Osteoblast (primary cell): ENCODE measurements at places on chromosomes 11 and 22. TPM values are rescaled to one million over a fixed set of nuclear protein-coding genes. Genes with fewer than 3 reads are reported as not detected.

The OR52H1 gene
- total RNA-seq: 0.29 and 0.36 TPM in 2 replicates

GRCh38 chr11:116202922-116203321 is 569.9 kb downstream of the BUD13 start:
- H3K4me1 ChIP-seq: no peaks in the 10 kb centered on the region
- no peak for DNase-seq
- no peaks in the 10 kb centered on the region for H3K36me3 ChIP-seq
- no peaks in the 10 kb centered on the region for H3K27me3 ChIP-seq
- no peak overlapping the region for H3K27ac ChIP-seq
- H3K4me3 ChIP-seq: no peak overlapping the region

DNA sequence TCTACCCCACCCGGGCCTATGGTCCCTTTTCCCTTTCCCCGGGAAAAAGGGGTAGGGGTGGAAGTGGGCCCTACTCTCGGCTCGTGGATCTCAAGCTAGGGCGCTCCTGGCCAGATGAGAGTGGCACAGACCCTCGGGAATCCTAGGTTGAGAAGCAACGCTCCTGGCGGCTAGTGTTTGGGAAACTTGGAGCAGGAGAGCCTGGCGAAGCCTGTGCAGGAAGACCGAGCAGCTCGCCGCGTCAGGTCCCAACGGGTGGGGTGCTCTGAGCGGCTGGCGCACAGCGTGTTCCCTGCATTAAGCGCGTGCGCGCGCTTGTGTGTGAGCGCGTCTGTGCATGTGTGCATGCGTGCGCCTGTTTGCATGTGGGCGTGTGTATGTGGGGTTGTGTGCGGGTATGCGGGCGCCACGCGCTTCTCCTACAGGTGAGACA is 7.1 kb upstream of the FLI1 start:
- no peak overlapping the region for H3K27ac ChIP-seq
- peaks cover 52% of the 10 kb centered on the region for H3K27me3 ChIP-seq
- no peaks in the 10 kb centered on the region for H3K36me3 ChIP-seq

GRCh38 chr11:20599221-20600019 is at the start of gene SLC6A5:
Gene SLC6A5, plus strand, starts transcription at chr11:20599608. Its CDS starts 65 bp downstream, at chr11:20599673.
- peaks cover 95% of the 10 kb centered on the region for H3K27me3 ChIP-seq
- DNase-seq: peak; percentile 90
- no peak within 1 kb of the TSS for H3K4me3 ChIP-seq
- H3K4me1 ChIP-seq: no peaks in the 10 kb centered on the region
- H3K36me3 ChIP-seq: no peaks in the 10 kb centered on the region

DNA sequence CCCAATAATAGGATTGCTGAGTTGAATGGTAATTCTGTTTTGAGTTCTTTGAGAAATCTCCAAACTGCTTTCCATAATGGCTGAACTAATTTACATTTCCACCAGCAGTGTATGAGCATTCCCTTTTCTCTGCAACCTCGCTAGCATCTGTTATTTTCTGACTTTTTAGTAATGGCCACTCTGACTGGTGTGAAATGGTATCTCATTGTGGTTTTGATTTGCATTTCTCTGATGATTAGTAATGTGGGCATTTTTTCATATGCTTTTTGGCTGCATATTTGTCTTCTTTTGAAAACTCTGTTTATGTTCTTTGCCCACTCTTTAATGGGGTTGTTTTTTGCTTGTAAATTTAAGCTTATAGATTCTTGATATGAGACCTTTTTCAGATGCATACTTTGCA is 97.4 kb downstream of the FDX1 start:
- no peak overlapping the region for H3K27ac ChIP-seq
- H3K27me3 ChIP-seq: no peaks in the 10 kb centered on the region
- no peaks in the 10 kb centered on the region for H3K36me3 ChIP-seq

The KDM4D gene
- 0.72 and 0.88 TPM in 2 replicates for total RNA-seq

DNA sequence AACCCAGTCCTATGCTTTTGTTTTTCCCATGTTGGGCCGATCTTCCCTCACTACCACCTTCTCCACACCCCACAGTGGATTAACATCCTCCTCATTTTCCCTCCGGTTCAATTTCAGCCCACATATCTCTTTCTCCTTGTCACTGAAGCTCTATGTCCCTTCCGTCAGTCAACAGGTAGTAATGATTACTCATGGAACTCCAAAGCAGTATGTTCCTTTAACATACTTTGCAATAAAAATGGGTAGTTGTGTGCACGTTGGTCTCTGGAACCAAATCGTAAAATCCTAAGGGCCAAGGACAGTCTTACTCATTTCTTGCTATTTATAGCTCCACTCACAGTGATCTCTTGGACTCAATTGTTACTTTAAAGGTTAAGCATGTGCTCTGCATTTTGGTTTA is 20.2 kb downstream of the AMOTL1 start:
- no peak overlapping the region for H3K4me3 ChIP-seq
- H3K27me3 ChIP-seq: no peaks in the 10 kb centered on the region
- H3K36me3 ChIP-seq: no peaks in the 10 kb centered on the region
- DNase-seq: no peak

DNA sequence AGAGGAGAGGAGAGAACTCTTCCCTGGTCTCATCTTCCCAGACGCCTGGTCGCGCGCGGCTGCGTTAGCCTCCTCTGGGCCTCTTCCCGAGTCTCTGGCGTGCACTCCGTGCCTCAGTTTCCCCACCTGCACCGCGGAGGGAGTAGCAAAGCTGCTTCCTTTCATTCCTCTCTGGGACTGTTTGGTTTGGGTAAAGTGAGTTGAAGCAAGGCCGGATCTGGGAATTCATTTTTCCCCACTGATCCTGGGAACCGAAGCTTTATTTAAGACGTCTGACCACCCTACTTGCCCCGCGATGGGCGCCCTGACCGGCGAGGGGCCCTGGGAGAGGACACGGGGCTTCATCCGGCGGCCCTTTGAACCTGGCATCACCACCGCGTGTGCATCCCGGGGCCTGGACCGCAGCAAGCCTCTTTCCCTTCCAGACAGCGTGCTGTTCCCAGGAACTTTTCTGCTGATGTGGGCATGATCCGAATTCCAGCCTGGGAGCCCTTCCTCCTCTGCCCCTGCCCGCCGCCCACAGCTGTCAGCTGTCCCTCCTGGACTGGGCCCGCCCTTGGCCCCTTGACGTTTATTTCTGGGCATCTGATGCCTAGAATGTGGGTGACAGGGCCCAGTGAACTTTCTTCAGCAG is 758 bp downstream of the LDLRAD3 start:
- H3K4me3 ChIP-seq: peak overlapping the region; percentile 77
- peak overlapping the region; percentile 60 for H3K27ac ChIP-seq
- peaks cover 12% of the 10 kb centered on the region for H3K4me1 ChIP-seq
- H3K27me3 ChIP-seq: no peaks in the 10 kb centered on the region
- no peaks in the 10 kb centered on the region for H3K36me3 ChIP-seq
- DNase-seq: peak; percentile 78

- no peaks in the 10 kb centered on the region for H3K36me3 ChIP-seq
- peaks cover 16% of the 10 kb centered on the region for H3K4me1 ChIP-seq
- H3K27me3 ChIP-seq: no peaks in the 10 kb centered on the region
- H3K27ac ChIP-seq: no peak overlapping the region
- DNase-seq: no peak
Measured at GRCh38 chr11:75823946-75824345, 8.9 kb downstream of the UVRAG start.

DNA sequence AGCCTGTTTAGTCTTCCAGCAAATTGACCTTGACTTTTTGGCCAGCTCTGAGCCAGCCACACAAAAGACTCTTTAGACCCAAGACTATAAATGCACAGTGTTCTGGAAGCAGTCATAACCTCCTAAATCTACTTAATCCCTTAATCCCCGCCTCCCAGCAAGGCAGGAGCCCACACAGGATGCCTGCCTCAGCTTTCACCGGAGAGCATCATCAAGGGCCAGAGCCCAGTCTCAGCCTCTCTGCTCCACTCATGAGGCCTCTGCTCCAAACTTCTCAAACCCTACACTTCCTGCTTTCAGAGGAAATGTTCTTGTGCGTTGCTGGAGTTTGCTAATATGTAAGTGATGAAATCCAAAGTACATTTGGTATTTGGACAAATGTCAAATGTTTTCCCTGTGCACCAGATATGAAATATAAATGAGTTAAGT is 57.9 kb upstream of the FSHB start:
- no peaks in the 10 kb centered on the region for H3K36me3 ChIP-seq
- H3K4me1 ChIP-seq: no peaks in the 10 kb centered on the region
- no peak for DNase-seq
- H3K27ac ChIP-seq: no peak overlapping the region
- no peaks in the 10 kb centered on the region for H3K27me3 ChIP-seq

The MYOD1 gene
- total RNA-seq: not detected in 2 replicates

- no peak overlapping the region for H3K4me3 ChIP-seq
- H3K27me3 ChIP-seq: no peaks in the 10 kb centered on the region
- H3K27ac ChIP-seq: no peak overlapping the region
- H3K4me1 ChIP-seq: no peaks in the 10 kb centered on the region
- H3K36me3 ChIP-seq: no peaks in the 10 kb centered on the region
Measured at GRCh38 chr11:134515081-134515960, 103.3 kb upstream of the B3GAT1 start.
